Body of pancreas (tissue), 4 donors: ENCODE measurements at places on chromosomes 5 and 9.

DNA sequence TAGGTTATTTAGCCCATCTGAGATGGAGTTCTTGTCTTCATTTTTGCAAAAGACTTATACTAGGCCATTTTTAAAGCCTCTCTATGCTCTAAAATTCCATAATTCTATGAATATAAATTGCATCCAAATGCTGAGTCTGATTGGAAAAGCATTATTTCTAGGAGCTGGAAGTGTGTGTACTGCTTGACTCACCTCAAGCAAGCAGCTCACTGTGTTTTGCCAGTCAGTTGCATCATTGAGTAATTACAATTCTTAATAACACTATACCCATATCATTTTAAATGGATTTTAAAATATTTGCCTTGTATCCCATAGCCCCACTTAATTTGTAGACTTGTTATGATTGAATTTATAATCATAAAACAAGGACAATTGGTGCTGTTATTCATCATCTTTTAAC, 161.0 kb downstream of the PAM start:
- DNase-seq = no peak
- H3K27ac ChIP-seq = no peak overlapping the region
- no peak overlapping the region for H3K4me3 ChIP-seq
- H3K27me3 ChIP-seq = no peaks in the 10 kb centered on the region
- H3K4me1 ChIP-seq = no peaks in the 10 kb centered on the region

DNA sequence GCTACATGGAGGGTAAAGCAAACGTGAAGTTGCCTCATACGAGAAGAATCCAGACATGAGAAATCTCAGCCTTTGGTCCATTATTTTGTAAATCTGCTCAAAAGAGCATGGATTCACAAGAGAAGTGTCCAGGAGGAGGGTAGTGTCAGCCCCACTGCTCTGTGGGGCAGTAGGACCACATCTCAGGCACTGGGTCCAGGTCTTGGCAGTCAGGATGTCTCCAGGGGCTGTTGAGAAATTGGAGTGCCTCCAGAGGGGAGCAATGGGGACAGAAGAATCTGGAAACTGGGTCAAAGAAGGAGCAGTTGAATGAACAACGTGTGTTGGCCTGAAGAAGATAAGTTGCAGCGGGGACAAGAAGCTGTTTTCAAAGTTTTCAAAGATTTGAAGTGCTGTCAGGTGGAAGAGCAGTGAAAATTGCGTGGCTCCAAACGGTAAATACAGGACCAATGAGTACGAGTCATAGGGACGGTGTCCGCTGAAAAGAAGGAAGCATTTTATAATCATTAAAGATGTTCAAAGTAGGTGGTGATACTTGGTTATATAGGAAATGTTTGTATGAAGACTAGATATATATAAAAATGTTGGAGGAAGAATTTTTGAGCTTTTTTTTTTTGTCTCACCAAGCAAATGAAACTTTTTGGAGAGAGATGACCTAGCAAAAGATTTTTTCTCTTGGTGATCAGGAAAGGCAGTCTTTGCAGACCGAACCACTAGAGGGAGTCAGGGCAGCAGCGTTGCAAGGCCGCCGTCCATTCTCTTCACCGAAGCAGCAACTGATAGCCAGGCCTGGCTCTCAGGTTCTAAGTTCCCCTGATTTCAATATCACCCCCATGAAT, 57.1 kb upstream of the ZBED3 start:
- H3K4me1 ChIP-seq = no peaks in the 10 kb centered on the region
- H3K4me3 ChIP-seq = no peak overlapping the region
- DNase-seq = peak; percentile 74
- no peaks in the 10 kb centered on the region for H3K36me3 ChIP-seq

DNA sequence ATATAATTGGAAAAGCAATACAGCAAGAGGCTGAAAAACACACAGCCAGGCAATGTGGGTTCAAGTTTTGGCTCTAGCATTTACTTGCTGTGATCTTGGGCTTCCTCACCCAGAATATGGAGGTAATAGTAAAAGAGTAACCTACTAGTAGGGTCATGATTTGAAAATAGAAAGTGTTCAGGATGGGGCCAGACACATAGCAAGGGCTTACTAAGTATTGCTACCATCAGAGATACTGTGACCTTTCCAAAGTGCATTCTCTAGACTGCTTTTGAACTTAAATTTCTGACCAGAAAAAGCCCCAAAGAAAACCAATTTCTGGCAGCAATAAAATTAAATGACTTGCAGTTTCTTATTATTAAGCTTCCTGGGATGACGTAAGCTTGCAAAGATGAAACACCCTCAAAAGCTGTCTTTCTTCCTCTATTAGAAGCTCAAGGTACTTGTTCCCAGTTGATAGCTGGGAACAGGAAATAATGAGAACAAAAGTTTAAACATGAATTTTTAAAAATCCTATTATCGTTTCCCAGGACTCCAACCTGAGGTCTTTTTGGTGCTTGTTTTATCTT, 20.3 kb downstream of the SLC45A2 start:
- H3K27me3 ChIP-seq = no peaks in the 10 kb centered on the region
- H3K4me3 ChIP-seq = no peak overlapping the region
- no peak overlapping the region for H3K27ac ChIP-seq

DNA sequence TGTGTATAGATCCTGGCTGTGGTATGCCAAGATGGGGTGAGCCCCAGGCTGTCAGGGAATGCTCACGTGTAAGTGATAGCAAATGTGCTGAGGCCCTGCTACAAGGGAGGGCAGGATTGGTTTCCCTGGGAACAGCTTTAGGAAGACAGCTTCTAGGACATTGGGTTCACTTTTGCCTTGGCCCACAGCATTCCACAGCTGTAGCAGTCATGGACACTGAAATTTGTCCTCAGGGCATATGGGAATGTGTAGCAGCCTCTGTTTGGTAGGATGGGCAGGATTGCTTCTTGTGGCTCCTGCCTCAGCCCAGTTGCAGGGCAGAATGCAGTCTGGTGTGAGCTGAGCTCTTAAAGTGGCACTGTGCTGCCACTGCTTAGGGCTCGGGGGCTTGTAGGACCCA, 1061.7 kb upstream of the WWC1 start:
- H3K4me1 ChIP-seq = no peaks in the 10 kb centered on the region
- no peaks in the 10 kb centered on the region for H3K36me3 ChIP-seq
- DNase-seq = no peak
- no peak overlapping the region for H3K4me3 ChIP-seq

GRCh38 chr5:40569546-40570270, 110.0 kb upstream of the PTGER4 start:
- no peaks in the 10 kb centered on the region for H3K36me3 ChIP-seq
- no peaks in the 10 kb centered on the region for H3K27me3 ChIP-seq
- DNase-seq = no peak
- H3K4me3 ChIP-seq = no peak overlapping the region

DNA sequence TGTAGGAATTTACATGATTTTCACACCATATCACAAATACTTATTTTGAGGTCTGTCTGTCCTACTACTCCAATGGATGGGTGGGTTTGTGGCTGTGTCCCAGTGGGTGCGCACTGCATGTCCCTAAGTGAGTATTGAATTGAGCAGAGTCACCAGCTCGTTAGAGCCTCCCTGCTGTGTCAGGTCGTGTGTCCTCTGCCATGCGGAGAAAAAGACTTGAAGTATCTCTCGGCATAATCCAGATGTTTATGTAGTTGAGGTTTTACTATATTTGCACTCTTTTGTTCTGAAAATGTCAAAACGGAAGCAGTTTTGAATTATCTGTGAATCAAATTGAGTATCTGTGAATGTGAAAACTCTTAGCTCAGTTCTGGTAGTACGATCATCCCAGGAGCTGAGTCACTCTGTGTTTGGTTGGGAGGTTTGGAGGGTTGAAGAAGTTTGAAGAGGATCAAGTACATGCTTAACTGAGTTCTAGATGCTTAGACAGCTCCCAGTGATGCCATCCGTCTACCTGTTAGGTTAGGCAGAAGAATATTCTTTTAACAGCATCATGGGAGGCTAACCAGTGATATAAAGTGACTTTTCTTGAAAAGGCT, 194.2 kb downstream of the TENT4A start:
- peaks cover 10% of the 10 kb centered on the region for H3K4me1 ChIP-seq
- H3K27me3 ChIP-seq = no peaks in the 10 kb centered on the region
- DNase-seq = no peak
- no peaks in the 10 kb centered on the region for H3K36me3 ChIP-seq
- H3K4me3 ChIP-seq = no peak overlapping the region
- H3K27ac ChIP-seq = no peak overlapping the region

- H3K27me3 ChIP-seq = no peaks in the 10 kb centered on the region
- H3K4me1 ChIP-seq = no peaks in the 10 kb centered on the region
- peak; percentile 57 for DNase-seq
Measured at GRCh38 chr5:151699071-151699901, 12.6 kb upstream of the SPARC start.

DNA sequence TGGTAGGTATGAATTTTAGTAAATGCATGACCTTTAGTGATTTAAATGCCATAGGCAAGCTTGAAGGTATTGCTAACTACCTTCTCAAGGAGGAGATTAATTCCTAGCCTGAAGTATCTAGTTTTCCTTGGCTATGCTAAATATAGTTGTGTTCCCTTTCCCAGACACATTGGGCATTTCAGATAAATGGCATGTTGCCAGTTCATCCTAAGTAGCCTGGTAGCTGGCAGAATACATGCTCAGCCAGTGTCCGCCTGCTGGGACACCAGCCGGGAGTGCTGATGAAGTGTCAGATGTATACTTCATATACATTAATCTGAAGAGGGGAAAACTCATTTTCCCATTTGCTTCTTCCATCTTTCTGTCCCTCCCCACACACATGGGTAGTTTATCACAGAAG, 196.9 kb downstream of the MAST4 start:
- no peaks in the 10 kb centered on the region for H3K36me3 ChIP-seq
- no peak overlapping the region for H3K4me3 ChIP-seq
- no peak for DNase-seq
- no peaks in the 10 kb centered on the region for H3K27me3 ChIP-seq

GRCh38 chr5:131357739-131358561, 94.1 kb downstream of the CDC42SE2 start:
- H3K36me3 ChIP-seq = peaks cover 3% of the 10 kb centered on the region
- no peak overlapping the region for H3K4me3 ChIP-seq
- peaks cover 11% of the 10 kb centered on the region for H3K4me1 ChIP-seq
- no peak for DNase-seq
- no peak overlapping the region for H3K27ac ChIP-seq

DNA sequence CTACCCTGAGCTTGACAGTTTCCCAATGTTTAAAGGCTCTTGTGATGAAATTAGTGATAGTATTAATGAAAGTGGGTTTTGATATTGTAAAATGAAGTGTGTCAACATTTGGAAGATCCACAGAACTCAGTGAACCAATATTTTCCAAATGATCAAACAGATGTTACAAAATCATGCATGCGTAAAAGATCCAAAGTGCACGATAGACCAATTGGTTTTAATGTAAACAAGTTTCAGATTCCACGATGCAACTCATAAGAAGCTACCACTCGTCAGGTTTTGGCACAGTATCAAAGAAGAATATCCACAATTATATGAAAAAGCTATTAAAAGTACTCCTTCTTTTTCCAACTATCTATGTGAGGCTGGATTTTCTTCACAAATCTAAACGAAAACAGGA, 82.3 kb downstream of the SLC38A9 start:
- no peak overlapping the region for H3K4me3 ChIP-seq
- no peak overlapping the region for H3K27ac ChIP-seq
- peaks cover 19% of the 10 kb centered on the region for H3K4me1 ChIP-seq

DNA sequence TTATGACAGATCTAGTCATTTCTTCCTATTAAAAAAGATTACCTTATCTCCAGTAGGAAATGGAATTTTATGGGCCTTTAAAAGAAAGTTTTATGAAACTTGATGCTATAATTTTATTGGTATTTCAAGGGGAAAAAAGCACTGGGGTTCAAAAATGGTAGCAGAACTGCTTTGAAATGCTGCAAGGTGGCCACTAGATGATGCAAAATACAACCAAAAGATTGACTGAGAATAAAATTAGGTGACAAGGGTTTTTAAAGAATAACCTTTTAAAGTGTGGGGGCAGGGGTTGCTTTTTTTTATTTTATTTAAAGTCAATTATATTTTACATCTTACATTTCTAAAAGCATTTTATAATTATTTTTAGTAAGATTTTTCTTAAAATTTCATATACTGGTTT, 61.7 kb downstream of the KLF9 start:
- no peak overlapping the region for H3K4me3 ChIP-seq
- H3K27ac ChIP-seq = no peak overlapping the region
- no peaks in the 10 kb centered on the region for H3K36me3 ChIP-seq
- no peaks in the 10 kb centered on the region for H3K4me1 ChIP-seq

DNA sequence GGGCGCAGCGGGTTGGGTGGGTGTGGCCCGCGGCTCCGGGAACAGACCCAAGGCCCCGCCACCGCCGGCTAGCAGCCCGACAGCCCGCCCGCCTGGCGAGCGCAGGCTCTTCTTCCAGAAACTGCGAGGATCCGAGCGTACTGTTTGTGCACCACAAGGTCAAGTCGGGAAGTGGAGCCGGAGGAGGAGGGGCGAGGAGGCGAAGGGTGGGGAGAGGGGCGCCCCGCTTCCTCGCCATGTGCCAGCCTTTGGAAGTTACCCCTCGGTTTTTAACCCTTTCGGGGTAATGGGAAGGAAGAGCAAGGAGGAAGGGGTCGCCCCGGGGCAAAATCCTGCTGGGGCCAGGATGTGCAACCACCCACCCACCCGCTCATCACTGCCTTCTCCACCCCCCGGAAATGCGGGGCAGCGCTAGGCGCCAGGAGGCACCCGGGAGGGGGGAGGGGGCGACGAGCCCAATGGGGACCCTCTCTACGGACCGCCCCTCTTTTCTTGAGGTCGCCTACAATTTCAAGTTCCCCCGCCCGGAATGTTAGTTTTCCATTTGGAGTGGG, 1.1 kb upstream of the JADE2 start:
- peak overlapping the region; percentile 100 for H3K27ac ChIP-seq
- no peaks in the 10 kb centered on the region for H3K36me3 ChIP-seq
- peak; percentile 94 for DNase-seq
- H3K4me1 ChIP-seq = peaks cover 48% of the 10 kb centered on the region
- H3K27me3 ChIP-seq = no peaks in the 10 kb centered on the region

GRCh38 chr5:44495280-44495679, 106.1 kb upstream of the FGF10 start:
- H3K4me1 ChIP-seq = no peaks in the 10 kb centered on the region
- no peak for DNase-seq
- H3K27me3 ChIP-seq = no peaks in the 10 kb centered on the region
- no peaks in the 10 kb centered on the region for H3K36me3 ChIP-seq
- H3K27ac ChIP-seq = no peak overlapping the region

- H3K4me1 ChIP-seq = no peaks in the 10 kb centered on the region
- no peak overlapping the region for H3K27ac ChIP-seq
- no peak overlapping the region for H3K4me3 ChIP-seq
- DNase-seq = peak; percentile 31
Measured at GRCh38 chr9:86202338-86202882, 57.0 kb downstream of the C9orf153 start.

- DNase-seq = no peak
- H3K27ac ChIP-seq = no peak overlapping the region
- no peaks in the 10 kb centered on the region for H3K4me1 ChIP-seq
- H3K27me3 ChIP-seq = no peaks in the 10 kb centered on the region
Measured at GRCh38 chr5:130323804-130324454, 419.7 kb downstream of the CHSY3 start.

GRCh38 chr5:59767681-59768151, 125.8 kb downstream of the PDE4D start:
- H3K27ac ChIP-seq = no peak overlapping the region

DNA sequence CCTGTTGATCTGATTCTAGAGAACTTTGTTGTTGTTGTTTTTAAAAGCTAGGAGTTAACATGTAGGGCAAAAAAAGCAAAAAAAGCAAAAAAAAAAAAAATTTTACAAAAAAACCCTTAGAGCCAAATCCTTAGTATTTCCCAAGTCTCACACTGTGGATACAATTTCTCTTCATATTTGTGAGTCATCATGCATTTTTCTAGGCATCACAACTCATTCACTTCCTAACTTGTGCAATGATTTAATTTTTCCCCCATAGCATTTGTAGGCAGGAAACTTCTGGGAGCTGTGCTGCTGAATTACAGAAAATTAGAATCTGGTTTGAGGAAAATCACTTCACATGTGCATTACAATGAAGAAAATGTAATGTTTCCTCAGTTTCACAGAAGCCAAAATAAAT, 91.9 kb downstream of the MARCHF3 start:
- DNase-seq = no peak
- H3K27me3 ChIP-seq = no peaks in the 10 kb centered on the region
- no peaks in the 10 kb centered on the region for H3K36me3 ChIP-seq
- peaks cover 6% of the 10 kb centered on the region for H3K4me1 ChIP-seq
